Stimulated activated CD4-positive, alpha-beta T cell treated with anti-CD3 and anti-CD28 coated beads, Interleukin-2, amount 100 ng/mL, for 48 hours (primary cell): ENCODE measurements at places on chromosomes 1 and 21.

DNA sequence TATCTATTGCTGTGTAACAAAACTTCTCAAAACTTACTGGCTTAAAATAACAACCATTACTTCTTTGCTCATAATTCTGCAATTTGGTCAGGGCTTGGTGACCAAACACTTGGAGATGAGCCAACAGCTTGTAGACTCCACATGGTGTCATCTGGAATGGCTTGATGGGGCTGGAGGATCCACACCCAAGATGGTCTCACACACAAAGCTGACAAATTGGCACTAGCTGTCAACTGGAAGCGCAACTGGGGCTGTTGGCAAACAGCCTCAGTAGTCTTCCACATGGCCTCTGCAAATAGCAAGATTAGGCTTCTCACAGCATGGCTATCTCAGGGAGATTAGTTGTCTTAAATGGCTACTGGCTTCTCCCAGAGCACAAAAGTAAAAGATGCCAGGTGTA lies 27.1 kb upstream of the MTF2 start:
- DNase-seq = no peak

DNA sequence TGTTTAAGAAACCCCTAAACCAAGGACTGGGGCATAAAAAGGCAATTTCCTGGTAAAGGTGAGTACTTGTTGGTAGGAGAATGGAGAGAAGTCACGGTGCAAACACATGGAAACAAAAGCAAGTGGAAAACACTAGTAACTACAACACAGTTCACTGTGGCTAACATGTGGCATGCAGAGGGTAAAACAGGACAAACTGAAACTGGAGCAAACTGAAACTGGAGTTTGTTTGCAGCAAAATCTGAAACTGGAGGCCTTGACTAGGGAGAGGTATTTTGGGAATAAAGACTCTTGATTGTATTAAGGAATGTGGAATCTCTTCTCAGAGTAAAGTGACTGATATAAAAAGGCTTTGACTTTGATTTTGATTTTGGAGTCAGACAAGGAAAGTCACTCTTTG lies 376.3 kb upstream of the PRMT6 start:
- DNase-seq = no peak

DNA sequence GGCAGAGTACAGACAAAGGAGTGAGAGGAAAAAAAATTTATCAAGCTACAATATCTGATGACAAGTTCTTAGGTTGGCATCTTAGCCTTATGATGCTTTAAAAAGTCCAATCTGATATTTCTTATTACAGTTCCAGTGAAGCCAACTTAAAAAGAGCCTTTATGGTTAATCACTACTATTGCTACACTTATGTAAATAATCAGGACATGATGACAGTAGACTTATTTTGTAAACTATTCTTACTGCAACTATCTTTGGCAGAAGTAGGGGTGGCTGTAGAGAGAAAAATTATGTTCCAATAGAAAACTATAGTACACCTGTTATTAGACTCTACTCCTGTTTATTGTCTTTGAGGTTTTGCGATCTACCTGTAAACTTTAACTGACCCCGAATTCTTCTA lies 25.8 kb upstream of the NUF2 start:
- DNase-seq = no peak

- DNase-seq = no peak
These were observed 333.0 kb downstream of the BRINP3 start for GRCh38 chr1:190144650-190145049.

GRCh38 chr1:96072021-96072420 lies 649.6 kb upstream of the PTBP2 start:
- DNase-seq = no peak

DNA sequence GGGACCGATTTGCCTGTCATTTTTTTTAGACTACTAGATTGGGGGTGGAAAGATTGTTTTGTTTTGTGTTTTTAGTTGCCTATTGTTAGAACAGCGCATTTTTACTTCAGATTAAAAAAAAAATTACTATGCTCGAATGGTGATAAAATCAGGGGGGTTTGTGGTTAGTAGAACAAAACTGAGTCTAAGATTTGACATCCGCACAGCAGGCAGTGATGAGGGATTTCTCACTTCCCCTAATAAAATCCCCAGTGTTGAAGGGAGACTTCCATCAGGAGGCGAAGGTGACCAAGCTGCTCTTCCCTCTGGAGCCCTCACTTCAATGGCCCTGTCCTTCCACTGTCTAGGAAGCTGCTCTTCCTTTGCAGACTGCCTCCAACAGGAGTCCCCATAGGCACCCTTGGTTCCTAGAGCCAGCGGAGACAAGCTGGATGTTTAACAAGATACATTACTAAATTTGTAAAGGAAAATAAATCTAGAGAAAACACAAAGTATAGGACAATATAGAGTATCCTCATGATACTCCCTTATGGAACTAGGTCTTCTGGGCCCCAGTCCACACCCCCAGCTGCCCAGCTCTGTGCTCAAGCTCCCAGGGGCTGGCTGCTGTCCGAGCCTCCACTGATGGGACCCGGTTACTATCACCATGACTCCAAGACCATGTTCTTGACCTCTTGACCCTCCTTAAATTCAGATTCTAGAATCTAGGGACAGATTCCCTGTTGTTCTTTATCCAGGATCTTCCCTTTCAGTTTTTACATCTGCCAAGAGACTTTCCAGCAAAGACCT lies 31.0 kb downstream of the TENT5C start:
- no peak for DNase-seq

DNA sequence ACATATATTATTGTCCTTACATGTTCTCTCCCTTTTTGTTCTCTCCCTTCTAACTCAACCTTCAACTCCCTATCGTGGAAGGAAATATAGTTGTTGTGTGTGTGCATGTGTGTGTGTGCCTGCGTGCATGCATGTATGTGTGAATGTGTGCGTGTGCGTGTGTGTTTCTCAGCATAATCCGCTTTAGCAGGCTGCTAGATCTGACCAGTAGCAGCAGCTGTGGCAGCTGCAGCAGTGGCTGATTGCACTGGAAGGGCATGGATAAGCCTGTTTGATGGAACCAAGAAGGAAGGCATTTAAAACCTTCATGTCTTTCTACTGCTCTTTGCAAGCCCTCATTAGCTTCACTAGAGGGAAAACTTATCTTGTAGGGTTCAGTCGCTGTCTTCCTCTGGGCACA lies 65.6 kb upstream of the IRF2BP2 start:
- no peak for DNase-seq

GRCh38 chr1:156371553-156372264 lies 2.7 kb downstream of the RHBG start:
- no peak for DNase-seq

- DNase-seq = no peak
These were observed 63.7 kb downstream of the CLDN17 start for GRCh38 chr21:30102871-30103270.

DNA sequence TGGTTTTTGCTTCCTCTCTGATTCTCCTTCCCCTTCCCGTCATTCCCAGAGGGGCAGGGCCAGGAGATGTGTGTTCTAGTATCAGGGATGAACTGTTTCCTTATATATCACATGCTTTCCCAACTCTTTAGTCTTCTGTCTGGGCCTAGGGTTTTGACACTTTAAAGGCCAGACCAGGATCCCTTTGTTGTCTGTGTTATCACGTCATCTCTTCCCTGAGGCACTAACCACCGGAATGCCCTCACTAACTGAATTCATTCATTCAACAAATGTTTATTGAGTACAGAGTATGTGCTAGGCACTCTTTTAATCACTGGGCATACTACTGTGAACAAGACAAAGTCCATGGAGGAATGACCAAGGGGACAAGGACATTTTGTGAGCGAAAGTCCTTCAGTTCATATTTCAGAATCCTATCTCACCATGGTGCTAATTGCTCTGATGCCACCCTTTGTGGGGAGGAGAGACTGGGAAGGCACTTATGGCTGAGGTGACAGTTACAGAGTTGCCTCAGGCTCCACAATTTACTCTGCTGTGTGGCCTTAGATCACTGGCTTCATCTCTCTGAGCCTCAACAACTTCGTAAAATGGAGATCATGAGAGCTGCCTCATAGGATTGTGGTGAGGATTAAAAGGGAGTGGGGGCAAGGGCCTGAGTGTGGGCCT lies 12.0 kb upstream of the ZNF362 start:
- DNase-seq = no peak

- DNase-seq = no peak
These were observed 7.8 kb upstream of the CHI3L2 start for GRCh38 chr1:111219557-111220286.

- no peak for DNase-seq
These were observed 77.5 kb downstream of the PLPP3 start for GRCh38 chr1:56501888-56502287.

DNA sequence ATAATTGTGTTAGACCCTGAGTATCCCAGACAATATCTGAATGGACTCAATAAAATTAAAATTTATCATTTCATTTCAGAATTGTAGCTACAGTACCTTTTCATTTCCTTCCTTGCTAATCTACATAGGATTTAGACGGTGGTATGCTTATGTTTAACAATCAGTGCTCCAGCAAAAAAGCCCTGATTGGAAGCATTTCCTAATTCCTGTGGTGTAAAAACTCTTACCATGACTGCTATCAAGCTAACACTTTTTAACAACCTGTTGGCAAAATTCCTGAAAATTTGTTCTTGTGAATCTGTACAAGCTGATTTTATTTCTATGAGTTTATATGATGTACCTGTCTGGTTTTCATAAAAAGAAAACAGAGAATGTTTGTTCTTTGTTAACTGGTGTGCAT lies 5.2 kb upstream of the FNBP1L start:
- no peak for DNase-seq

- DNase-seq = no peak
These were observed 93.8 kb downstream of the SYT2 start for GRCh38 chr1:202616355-202616915.
